ENCODE measurements at places on chromosomes 5 and 9.

DNA sequence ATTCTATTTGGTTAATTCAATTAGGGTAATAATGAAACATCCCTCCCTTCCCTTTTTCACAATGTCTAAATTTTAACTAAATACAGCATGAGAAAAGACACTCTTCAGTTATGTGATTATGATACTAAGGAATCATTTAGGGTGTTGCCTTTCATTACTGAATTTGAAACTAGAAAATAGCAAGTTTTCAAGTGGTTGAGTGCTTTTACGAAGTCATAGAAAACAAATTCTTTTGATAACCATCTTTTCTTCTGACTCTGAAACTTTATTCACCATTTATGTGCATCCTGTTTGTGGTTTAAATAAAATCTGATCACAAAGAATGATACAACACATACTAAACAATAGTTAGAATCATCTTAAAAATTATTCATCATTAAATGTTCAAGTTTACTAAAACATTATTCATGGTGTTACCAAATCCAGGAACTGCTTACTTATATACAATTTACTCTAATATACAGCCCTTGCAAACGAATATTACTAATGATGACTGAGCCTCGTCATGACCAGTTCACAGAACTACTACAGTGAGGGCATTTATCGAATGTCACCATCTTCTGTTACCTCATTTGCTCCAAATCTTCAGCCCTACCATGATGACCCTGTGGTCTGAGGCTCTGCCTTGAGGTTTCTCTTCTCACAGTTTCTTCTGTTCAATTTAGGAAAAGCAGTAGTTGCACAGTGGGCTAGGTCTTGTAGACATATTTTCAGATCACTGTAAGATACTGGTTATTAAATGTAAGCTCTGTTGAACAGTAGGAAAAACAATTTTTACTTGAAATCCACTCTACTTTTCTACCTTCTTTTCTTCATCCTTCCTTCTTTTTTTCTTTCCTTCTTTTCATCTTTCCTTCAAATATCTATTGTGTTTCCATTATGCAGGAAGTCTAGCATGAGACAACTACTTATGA, 18.3 kb upstream of the IL9 start:
- DNase-seq: no peak

GRCh38 chr5:7869474-7870136, 657 bp downstream of the MTRR start:
- DNase-seq: no peak

GRCh38 chr9:81741103-81741502, 51.8 kb upstream of the TLE1 start:
- no peak for DNase-seq

DNA sequence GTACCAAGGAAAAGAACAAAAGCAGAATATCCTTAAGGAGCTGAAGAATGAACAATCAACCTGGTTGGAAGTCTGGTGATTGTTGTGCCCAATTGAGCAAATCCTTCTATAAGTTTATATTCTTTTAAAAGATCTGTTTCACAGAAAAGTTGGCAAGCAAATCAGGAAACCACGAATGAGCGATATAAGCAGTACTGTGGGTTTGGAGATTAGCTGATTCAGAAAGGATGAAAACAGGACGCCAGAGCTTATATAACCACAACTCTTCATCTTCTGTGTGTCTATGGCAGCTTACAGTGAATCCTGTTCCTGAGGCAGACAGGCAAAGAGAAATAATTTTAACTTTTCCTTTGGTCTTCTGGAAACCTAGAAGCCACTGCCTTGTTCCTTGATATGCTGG, 61.7 kb downstream of the SLC38A9 start:
- no peak for DNase-seq

DNA sequence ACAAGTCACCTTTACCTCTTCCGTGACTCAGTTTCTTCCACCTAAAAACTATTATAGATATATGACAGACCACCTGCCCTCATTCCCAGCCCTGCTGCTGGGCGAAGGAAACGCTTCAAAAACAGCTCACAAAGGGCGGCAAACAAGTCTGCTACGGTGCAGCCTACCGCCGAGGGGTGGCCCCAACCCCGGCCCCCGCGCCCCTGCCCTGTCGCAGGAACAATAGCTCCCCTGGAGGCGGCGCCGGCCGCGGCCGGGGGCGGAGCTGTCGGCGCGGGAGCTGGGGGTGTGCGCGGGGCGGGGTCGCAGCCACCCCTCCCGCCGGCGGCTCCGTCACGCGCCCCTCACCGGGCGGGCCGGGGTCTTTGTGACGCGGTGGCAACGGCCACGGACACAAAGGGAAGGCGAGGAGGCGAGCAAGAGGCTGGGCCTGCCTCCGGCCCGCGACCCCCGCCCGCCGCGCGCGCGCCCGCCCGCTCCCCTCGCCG, at the start of gene TMEFF1:
TSS of gene TMEFF1 (plus strand) at position 362 of the 488 bp plus-strand sequence. CDS start 396 bp downstream, outside the sequence.
- DNase-seq: no peak

- no peak for DNase-seq
Measured at GRCh38 chr5:54449923-54450322, 5.6 kb upstream of the HSPB3 start.

DNA sequence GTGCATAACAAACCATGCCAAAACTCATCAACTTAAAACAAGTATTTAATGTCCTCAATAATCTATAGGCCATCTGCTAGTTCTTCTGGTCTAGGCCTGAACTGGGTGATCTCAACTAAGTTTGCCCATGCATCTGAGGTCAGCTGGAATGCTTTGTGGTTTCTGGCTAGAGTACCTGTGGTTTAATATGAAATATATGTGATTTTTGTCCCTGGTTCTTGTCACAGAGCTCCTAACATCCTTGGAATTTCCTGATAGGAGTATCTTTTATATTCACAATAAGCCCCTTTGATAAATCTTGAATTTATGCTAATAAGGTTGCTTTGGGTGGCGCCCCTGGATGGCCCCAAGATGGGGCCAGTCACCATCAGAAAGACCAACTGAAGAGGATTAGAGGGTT, 535.9 kb downstream of the DNAH5 start:
- no peak for DNase-seq

DNA sequence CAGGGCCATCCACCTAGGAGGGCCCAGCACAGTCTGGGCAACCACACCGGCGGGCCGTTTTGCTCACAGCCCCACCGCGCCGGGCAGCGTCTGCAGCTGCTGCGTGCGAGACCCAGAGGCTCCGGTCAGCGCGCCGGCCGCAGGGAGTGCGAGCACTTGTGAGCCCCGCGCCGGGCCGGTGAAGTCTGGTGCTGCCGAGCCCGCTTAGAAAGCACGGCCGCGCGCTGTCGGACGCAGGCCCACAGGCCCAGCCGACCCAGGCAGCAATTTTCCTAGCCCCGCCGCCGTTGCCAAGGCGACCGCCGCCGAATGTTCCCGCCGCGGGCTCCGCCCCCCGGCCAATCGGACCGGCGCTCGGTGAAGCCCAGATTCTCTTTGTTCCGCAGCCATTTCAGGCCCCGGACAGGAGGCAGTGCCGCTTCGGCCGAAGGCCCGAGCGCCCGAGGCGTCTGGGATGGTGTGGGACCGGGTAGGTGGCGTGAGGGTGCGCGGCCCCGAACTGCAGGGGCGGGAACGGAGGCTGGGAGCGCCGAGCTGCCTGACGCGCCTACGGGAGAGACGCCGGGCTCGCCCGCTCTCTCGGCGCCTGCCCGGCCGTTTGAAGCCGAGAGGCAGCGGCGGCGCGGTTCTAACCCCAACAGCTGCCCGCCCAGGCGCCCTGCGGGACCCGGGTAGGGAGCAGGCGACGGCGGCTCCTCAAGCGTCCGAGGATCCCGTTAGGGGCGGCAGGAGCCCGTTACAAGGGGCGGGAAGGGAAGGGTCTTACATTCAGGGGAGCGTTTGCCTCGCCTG, at the start of gene TNPO1:
TSS of gene TNPO1 (plus strand) at position 378 of the 792 bp plus-strand sequence. CDS start at position 455, 77 bp downstream.
- DNase-seq: peak; percentile 77

GRCh38 chr5:74550927-74551326, 89.6 kb downstream of the ENC1 start:
- no peak for DNase-seq

GRCh38 chr9:104861397-104861796, 66.6 kb downstream of the ABCA1 start:
- no peak for DNase-seq

DNA sequence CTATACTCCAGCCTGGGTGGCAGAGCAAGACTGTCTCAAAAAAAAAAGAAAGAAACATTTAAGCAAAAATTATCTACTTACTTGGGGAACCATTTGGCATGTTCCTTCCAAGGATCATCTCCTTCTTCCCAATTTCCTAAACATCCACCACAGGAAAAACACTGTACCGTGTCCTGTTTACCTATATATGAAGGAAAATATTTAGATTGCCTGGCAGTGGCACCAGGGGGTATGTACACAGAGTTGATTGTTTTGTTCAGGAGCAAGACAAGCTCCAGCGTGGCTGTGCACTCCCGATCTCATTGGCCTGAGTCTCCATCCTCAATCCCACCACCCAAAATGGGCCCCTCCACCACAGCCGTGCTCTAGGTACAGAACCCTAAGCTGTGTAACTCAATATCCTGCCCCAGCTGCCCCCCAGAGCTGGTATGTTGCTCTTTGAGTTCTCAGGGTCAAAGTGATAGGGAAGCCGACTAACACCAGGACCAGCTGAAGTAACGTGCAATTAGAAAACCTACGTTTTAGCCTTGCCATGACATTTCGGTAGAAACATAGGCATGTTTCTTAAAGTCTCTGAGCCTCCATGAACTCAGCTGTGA, 13.8 kb downstream of the NAIP start:
- DNase-seq: no peak

GRCh38 chr9:1759771-1760300, 255.3 kb upstream of the SMARCA2 start:
- no peak for DNase-seq

DNA sequence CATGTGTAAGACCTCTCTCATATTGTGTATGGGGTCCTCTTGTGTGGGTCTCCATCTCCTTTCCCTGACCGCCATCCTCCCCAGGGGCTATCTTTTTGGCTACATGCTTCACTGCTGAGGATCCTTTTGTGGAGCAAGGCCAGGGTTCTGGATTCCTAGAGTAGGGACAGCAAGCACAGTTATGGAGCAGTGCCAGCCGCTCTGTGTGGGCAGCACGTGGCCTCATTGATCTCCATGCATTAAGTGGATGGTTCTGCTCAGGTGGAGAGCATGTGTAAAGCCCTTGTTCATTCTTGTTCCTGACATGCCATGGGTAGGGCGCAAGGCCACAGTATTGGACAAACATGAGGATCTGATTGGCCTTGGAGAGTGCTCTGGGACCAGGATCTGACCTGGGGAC, 8.9 kb downstream of the PHF2 start:
- DNase-seq: no peak

GRCh38 chr9:87123830-87124229, 176.5 kb upstream of the GAS1 start:
- DNase-seq: no peak
